ENCODE measurements at places on chromosomes 2 and 18. TPM values are rescaled to one million over a fixed set of nuclear protein-coding genes. Genes with fewer than 3 reads are reported as not detected.

TCF23 gene
- not detected for total RNA-seq

CSRNP3 gene
- 0.08 TPM for total RNA-seq

LDLRAD4 gene
- total RNA-seq, result 3.6 TPM

PER2 gene
- total RNA-seq, result 26.6 TPM

PRSS56 gene
- total RNA-seq, result not detected

MAPK4 gene
- not detected for total RNA-seq

CENPA gene
- total RNA-seq, result 26.9 TPM

ADD2 gene
- 0.71 TPM for total RNA-seq
